ENCODE measurements at places on chromosomes 13 and 19.

DNA sequence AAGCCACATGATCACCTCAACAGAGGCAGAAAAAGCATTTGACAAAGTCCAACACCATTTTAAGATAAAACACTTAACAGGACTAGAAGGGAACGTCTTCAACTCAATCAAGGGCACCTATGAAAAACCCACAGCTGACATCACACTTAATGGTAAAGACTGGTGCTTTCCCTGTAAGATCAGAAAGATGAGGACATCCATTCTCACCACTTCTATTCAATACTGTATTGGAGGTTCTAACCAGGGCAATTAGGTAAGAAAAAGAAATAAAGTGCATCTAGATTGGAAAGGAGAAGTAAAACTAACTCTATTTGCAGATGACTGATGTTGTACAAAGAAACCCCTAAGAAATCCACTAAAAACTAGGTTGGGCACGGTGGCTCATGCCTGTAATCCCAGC, 11.2 kb upstream of the AKAP8 start:
- DNase-seq, result no peak

- DNase-seq, result no peak
These were observed 12.9 kb upstream of the CADM4 start for GRCh38 chr19:43652546-43652874.

DNA sequence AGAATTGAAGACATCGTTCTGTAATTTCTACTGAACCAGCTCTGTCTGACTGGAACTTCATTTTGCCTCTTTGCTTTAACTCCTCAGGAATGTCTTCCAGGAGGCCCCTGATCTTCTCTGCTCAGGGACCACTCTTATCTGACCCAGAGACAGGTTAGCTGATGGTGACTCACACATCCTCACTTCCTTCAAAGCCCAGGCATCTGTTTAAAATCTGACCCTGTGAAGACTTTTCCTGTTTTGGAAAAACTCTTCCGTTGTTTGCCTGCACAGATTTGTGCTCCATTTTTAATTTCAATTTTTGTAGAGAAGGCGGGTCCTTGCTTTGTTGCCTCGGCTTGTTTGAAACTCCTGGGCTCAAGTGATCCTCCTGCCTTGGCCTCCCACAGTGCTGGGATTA, 1.6 kb downstream of the ARL11 start:
- DNase-seq, result no peak

DNA sequence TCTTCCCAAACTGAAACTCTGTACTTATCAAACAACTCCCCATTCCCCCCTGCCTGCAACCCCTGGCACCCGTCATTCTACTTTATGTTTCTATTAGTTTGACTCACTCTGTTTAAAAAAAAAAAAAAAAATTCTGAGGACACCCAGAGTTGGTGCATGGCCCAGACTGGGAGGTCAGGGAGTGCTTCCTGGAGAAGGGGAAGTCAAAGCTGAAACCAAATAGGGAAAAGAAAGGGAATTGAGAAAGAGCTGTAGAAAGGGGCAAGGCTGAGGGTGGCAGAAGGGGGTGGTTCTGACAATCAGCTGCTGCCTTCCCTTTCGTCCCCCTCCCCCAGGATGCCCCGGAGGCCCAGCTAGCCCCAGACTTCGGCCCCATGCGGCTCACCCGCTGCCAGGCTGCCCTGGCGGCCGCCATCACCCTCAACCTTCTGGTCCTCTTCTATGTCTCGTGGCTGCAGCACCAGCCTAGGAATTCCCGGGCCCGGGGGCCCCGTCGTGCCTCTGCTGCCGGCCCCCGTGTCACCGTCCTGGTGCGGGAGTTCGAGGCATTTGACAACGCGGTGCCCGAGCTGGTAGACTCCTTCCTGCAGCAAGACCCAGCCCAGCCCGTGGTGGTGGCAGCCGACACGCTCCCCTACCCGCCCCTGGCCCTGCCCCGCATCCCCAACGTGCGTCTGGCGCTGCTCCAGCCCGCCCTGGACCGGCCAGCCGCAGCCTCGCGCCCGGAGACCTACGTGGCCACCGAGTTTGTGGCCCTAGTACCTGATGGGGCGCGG, 9.0 kb upstream of the STRN4 start:
- no peak for DNase-seq

GRCh38 chr19:28980236-28980868, 232.6 kb downstream of the UQCRFS1 start:
- no peak for DNase-seq

- DNase-seq, result no peak
These were observed 195.6 kb downstream of the KCTD12 start for GRCh38 chr13:76690611-76691010.

DNA sequence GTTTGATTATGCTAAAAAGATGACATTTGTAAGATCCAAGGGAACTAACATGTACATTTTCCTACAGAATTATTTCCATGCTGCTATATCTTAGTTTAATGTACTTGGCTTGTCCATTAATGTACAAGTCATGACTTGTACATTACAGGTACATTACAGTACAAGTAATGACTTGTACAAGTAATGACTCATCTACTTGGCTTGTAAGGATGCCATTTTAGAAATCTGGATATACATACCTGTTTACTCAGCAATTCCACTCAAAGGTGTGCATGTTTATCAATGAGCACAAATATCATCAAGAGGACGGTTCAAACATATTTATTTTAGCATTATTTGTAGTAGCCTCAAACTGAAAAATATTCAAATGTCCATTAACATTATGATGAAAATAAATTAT, 87.0 kb upstream of the TRPC4 start:
- no peak for DNase-seq

DNA sequence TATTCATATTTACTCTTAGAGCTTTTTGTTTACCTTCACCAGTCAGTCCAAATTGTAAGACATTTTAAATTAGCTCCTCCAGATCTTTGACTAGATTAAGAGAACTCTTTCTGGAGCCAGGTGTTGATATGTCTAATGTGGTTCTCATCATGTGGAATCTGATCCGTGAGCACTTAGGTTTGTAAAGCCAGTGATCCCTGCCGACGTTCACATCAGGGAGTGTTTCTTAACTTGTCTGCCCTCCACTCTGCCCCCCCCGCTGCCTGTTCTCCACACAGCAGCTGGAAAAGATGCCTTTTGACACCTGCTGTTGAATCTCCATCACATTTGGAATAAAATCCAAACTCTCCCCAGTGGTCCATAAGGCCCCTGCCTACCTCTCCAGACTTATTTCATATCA, 17.7 kb downstream of the METTL21C start:
- DNase-seq, result no peak

DNA sequence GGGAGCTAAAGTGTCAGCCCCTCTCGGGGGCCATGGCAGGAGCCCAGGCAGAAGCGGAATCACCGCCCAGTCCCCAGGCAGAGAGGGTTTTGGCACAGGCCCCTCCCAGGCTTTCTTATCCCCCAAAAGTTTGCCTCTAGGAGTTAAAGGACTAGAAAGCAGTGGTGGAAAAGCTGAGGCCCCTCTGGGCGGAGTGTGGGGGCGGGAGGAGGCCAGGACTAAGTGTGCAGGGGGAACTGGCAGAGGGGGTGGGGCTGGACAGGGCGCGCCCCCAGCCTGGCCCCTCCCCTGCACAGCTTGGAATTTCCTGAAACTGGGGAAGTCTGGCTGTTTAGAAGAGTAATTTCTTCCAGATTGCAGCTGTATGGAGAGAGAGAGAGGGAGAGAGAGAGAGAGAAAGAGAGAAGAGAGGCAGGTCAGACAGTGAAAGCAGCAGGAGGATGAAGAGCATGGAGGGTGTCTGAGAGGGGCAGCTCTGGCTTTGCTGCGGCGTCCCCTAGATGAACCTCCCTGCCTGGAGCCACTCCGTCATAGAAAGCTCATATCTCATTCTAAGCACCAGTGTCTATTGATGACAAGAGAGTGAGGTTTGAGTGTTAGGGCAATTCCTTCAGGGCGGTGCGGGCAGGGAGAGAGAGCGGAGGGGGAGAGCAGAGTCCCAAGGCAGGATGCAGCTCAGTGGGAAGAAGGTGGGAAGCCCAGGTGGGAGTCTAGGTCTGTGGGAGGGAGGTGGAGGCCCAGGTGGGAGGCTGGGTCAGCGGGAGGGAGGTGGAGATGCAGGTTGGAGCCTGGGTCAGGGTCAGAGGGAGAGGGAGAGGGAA, at the start of gene CDC42EP5:
TSS of gene CDC42EP5 (minus strand) at position 226 of the 821 bp plus-strand sequence. CDS start 7,749 bp downstream, outside the sequence.
- DNase-seq, result no peak

- no peak for DNase-seq
These were observed 228.8 kb upstream of the STARD13 start for GRCh38 chr13:33514362-33514761.

GRCh38 chr19:46411925-46412649, 1.3 kb downstream of the CCDC8 start:
- DNase-seq, result no peak

- DNase-seq, result no peak
These were observed 60.8 kb upstream of the KLF5 start for GRCh38 chr13:72998012-72998411.

GRCh38 chr19:14088634-14089411, 1.7 kb downstream of the SAMD1 start:
- DNase-seq, result no peak

DNA sequence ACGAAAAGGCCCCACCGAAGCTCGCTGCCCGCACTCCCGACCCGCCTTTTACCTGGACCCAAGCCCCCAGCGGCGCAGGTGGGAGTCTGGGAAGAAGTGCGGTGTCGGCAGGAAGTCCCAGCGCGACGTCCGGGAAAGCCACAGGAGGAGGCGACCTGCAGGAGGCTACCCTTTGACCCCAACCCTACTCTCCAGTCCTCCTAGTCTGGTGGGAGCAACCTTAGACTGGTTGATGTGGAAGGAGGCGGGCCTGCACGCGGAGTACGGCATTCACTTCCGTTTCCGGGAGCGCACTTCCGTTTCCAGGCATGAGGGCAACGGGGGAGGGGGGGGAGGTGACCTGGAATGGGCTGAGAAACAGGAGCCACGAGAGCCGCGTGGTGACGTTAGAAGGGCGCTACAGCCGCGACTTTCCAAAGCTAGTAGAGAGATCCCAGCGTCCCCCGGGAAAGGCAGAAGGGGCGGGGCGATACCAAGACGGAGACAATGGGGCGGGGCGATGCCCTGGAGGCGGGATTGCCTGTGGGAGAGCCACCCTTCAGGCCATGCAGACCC, 28.5 kb downstream of the ZNF266 start:
- DNase-seq, result peak; percentile 56

- DNase-seq, result no peak
These were observed 56.9 kb downstream of the PEPD start for GRCh38 chr19:33464733-33465115.

GRCh38 chr13:29563941-29564340, 31.5 kb downstream of the SLC7A1 start:
- no peak for DNase-seq

DNA sequence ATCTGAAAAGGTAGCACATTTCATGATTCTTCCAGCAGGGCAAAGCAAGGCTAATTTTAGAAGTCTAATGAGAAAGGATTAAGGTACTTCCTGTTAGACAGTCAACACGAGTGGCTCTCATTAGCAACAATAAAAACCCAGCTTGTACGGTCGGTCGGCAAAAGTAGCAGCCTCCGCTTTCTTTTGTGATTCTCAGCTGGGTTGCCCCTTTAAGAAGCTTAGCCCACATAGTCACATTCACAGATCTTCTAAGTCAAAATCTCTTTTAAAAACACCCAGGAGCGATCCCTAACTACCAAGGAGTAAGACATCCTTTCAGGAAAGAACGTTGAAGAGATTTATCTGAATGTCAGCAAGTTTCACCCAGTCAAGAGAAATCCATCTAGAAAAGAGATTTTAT, 684.8 kb downstream of the DIAPH3 start:
- no peak for DNase-seq

- no peak for DNase-seq
These were observed 383.1 kb downstream of the FGF14 start for GRCh38 chr13:102018716-102019115.

DNA sequence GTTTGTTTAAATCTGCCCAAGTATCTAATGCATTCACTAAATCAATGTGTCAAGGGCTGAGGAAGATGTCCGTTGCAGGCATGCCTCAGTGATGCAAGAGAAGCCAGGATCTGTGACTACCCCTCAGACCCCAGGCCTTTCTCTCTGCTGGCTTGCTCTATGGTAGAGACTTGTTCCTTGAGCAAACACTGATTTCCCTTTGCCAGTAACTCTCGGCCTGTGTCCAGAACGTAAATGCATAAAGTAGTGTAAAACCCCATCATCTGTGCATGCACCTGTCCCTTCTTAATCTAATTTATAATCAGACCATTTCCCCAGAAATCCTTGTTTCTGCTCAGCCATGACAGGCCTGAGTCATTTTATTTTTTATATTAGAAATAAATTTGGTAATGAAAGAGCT, 28.7 kb upstream of the FRY start:
- no peak for DNase-seq

- no peak for DNase-seq
These were observed 261 bp downstream of the FARP1 start for GRCh38 chr13:98143157-98143553.

- no peak for DNase-seq
These were observed 1581.3 kb downstream of the EFNB2 start for GRCh38 chr13:104954210-104954609.

GRCh38 chr13:27339299-27339698, 68.7 kb downstream of the RASL11A start:
- peak; percentile 72 for DNase-seq

DNA sequence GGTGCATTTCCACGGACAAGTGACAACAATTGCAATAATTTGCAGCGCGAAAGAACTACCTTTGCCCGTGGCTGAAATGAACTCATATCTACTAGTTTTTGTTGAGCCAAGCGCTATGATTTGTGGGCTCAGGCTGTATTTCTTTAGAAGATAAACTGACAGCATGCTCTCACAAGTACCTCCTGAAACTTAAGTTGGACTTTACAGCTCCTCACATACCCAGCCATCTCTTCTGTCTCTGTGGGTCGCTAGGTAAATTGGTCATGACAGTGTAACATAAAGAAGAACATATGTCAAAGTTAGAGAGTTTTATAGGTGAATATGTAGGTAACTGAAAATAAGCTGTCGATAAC, 839 bp downstream of the COG6 start:
- no peak for DNase-seq

GRCh38 chr19:54955376-54955775, 8.0 kb upstream of the NLRP7 start:
- DNase-seq, result no peak

DNA sequence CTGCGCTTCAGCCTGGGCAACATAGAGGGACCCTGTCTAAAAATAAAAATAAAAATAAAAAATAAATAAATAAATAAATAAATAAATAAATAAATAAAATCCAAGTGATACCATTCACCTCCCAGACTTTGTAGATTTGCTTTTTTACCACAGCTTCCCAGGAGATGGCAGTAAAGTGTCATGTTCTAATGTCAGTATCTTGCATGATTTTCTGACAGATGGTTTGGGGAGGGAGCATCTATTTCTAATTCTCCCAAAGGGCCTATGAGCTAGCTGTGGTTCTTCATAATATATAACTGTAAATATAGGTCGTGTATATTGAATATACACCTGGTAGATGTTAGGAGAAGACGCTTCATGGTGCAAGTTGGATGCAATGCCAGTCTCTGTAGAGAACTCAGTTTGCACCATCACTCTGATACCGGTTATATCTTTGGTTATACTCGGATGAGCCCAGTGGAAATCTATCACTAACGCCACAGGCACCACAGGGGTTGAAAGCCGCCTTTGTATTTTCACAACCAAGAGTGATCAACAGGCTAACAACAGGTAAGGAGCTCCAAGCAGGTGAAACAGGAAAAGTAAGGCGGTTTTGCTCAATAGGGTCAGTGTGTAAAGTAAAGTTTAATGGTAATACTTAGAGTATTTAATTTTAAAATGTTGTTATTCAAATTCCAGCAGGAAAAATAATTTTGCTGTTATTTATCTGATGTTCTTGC, 13.9 kb downstream of the APLP1 start:
- DNase-seq, result no peak

All from T-helper 2 cell (primary cell).